ENCODE measurements at places on chromosomes 2 and 18.

DNA sequence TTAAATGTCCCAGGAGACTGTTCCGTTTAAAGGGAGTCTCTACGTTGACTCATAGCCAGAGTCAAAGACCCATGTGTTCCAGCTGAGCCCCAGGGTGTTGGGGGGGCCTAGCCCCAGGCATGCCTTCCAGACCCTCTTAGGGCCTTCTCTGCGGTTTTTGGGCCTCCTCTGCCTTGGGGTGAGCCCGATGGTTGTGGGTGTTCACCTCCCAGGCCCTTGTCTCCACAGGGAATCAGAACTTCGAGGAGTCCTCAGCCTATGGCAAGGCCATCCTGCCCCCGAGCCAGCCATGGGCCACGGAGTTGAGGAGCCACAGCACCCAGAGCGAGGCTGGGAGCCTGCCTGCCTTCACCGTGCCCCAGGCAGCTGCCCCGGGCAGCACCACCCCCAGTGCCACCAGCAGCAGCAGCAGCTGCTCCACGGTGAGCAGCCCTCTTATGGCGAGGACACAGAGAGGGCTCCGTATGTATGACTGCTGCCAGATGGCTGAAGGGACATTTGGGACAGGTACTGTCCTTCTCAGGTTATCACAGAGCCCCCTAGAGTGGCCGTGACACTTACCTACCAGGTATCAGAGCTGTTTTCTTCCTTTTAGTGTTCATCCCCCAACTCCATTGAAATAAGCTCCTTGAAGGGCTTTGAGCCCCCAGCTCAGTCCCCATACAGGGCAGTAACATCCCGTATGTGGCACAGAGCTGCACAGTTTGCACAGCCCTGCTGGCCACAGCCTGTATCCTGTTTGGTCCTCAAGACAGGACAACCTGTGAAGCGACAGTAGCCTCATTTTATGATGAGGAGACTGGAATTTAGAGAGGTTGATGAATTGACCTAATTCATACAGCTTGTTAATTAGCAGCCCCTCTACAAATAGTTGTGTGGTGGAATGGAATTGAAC lies 80.7 kb downstream of the EPAS1 start:
- DNase-seq: no peak

GRCh38 chr2:112257575-112257974 lies 2.7 kb upstream of the ZC3H8 start:
- DNase-seq: no peak

GRCh38 chr2:170162271-170162632 lies 15.7 kb upstream of the MYO3B start:
- DNase-seq: no peak

- no peak for DNase-seq
Observed at GRCh38 chr2:204771721-204772120, 226.4 kb downstream of the PARD3B start.

- DNase-seq: no peak
Observed at GRCh38 chr2:199861132-199861774, 10.3 kb upstream of the FTCDNL1 start.

DNA sequence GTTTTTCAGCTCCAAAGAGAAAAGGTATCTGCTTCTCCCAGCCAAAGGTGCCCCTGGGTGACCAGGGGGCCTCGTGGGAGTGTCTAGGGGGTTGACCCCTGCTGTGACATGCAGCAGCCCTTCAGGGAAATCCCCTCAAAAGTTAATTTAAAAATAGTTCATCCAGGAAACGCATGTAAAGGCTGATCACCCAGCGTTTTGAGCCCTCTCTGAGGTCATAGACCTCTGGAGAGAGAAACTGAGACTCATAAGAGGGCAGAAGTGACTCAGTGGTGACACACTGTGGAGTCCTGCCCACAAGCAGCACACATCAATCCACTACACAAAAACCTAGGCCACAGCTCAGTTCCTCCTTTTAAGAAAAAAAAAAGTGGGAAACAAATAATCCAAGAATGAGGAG lies 11.9 kb downstream of the GAL3ST2 start:
- no peak for DNase-seq

All from stimulated activated CD8-positive, alpha-beta memory T cell treated with anti-CD3 and anti-CD28 coated beads, Interleukin-4, amount 100 ng/mL, for 1 hour (primary cell).